ENCODE measurements at places on chromosomes 16 and 17. TPM values are rescaled to one million over a fixed set of nuclear protein-coding genes. Genes with fewer than 3 reads are reported as not detected.

SCIMP gene
- total RNA-seq: not detected

GRCh38 chr16:53123747-53124146 lies 69.0 kb downstream of the CHD9 start:
- no peak for DNase-seq

DNA sequence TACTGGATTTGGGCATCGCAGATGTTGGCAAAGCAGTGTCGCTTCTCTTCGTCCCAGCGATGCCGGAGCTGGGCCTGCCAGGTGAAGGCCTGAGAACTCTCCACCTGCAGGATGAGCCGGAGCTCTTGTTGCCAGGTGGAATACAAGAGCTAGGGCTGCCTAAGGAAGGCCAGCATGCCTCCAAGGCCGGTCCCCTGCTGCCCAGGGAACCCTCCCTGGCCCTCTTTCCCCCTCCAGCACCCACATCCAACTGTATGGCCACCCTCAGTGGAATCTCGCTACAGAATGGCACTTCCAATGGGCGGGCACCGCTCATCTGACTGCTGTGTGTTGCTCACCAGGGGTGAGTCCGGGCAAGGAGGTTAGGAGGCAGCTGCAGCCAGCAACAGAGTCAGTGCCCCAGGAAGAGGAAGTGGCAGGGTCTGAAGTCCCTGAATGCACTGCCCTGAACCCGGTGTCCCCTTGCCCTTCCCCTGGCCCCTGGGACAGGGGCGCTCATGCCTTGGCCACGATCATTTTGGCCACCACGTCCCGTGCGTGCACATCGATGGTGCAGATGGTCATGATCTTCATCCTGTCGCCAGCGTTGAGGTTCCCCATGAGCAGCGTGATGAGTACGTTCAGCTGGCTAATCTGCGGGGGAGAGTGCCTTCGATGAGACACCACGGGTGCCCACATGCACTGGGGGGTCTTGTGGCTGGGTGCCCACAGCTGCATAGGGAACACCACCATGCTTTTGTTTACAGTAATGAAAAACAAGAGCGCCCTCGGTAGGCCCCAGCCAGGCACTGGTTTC lies 75.8 kb downstream of the DNAH17 start:
- no peak for DNase-seq

- DNase-seq: no peak
These were observed 342.6 kb upstream of the ZFHX3 start for GRCh38 chr16:73390491-73390890.

E4F1 gene
- total RNA-seq: 28.4 TPM

DNA sequence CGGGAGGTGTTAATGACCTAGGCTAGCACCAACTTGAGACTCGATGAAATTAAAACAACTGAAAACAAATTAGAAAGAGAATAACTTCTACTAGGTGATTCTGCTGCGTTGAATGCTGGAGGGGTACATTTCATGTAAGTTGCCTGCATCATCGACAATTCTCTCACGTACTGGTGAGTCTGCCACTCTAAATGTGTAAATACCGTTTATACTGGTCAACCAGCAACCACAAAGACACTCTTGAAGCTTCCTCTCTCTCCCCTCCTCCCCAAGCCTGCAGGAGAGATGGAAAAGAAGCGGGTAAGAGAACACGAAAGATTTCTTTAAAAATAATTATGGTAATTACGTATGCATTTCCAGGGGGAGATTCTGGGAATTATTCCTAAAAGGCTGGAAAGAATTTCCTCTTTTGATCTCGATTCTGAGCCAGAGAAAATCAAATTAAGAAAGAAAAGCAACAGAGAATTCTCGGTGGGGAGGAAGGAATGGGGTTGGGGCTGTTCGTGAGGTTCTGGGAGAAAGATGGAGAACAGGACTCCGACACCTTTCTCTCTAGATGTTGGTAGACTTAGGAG lies 68.6 kb upstream of the MRTFB start:
- no peak for DNase-seq

ATAD5 gene
- total RNA-seq: 3.6 TPM

C16orf92 gene
- not detected for total RNA-seq

GRCh38 chr16:82651921-82652601 lies 25.3 kb downstream of the CDH13 start:
- no peak for DNase-seq

HOXB4 gene
- total RNA-seq: 0.44 TPM

CDR2L gene
- total RNA-seq: 3.4 TPM

DNA sequence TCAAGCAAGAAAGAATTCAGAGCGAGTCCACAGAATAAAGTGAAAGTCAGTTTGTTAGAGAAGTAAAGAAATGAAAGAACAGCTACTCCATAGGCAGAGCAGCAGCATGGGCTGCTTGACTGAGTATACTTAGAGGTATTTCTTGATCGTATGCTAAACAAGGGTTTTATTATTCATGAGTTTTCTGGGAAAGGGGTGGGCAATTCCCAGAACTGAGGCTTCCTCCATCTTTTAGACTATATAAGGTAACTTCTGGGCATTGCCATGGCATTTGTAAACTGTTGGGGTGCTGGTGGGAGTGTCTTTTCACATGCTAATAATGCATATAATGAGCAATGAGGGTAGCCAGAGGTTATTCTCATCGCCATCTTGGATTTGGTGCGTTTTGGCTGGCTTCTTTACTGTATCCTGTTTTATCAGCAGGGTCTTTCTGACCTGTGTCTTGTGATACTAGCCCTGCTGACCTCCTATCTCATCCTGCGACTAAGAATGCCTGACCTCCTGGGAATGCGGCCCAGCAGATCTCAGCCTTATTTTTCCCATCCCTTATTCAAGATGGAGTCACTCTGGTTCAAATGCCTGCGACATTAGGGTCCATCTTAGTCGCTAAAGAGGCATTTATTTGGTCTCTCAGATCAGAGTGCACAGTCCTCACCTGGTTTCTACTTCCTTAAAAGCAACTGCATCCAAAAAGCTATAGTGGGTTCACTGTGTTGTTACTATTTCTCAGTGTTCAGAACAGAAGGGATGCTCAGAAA lies 100.6 kb upstream of the CACNG5 start:
- DNase-seq: no peak

- DNase-seq: no peak
These were observed 32.7 kb downstream of the NFATC3 start for GRCh38 chr16:68117884-68118283.

- DNase-seq: peak; percentile 80
These were observed 11.1 kb downstream of the NLRC5 start for GRCh38 chr16:57000271-57001025.

IL34 gene
- total RNA-seq: not detected

- DNase-seq: no peak
These were observed 15.9 kb downstream of the GRB7 start for GRCh38 chr17:39753514-39754160.

RNF112 gene
- total RNA-seq: 0.25 TPM

GRCh38 chr16:87273471-87274030 lies 43.6 kb downstream of the C16orf95 start:
- no peak for DNase-seq

SPATA20 gene
- 39.4 TPM for total RNA-seq

- DNase-seq: peak; percentile 70
These were observed 8.9 kb downstream of the TRIM47 start for GRCh38 chr17:75869282-75870141.

DNA sequence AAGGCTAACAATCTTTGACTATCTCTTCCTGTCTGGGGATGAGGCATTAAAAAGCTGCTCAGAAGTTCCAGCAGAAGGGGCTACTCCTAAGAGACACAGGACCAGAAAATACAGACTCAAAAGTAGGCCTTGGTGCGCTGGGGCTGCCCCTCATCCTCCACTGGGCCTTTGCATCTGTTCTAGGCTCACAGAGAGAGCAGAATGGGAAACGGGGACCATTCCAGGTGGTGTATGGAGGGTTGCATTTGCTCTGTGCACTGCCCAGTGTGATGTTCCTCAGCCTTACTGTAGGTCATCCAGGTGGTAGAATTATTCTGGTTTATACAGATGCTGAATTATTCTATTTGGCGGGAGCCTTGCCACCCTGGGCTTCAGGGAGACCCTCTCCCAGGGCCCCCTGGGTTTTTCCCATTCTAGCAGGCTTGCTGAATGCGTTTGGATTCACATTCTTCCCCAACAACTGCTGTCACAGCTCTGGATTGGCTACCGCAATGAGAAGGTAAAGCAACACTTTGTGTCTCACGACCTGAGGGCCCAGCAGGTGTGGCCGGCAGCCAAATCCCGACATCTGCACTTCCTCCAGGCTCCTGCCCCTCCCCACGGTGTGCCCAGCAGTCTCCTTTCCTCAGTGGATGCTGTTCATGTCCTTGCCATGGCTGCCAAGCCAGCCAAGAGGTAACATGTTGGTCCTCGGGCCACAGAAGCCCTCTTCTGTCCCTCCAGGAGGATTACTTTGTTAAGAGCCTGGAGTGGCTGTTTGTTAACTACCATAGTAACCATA lies 25.0 kb upstream of the ZNHIT3 start:
- DNase-seq: no peak
